ENCODE measurements at places on chromosomes 5 and 9.

DNA sequence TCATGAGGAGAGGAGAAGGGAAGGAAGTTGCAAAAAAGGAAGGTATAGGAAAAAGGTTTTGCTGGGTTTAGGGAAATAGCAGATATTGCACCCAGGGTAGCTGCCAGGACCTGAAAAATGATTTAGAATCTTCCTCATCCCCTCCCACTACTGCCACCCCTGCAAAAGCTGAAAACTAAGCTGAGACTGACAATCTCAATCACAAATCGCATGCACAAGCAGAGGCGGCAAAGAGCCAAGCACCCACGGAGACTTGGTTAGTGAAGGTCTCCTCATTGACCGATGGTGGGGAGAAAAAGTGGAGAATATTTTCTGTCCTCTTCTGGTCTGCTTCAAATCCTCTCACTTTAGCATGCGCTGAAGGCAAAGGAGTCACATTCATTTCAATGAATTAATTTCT is 39.1 kb upstream of the PAM start:
- DNase-seq: no peak

GRCh38 chr9:15268317-15268716 is 38.7 kb downstream of the TTC39B start:
- DNase-seq: no peak

GRCh38 chr9:106753155-106753671 is 109.8 kb upstream of the ZNF462 start:
- DNase-seq: no peak

- no peak for DNase-seq
Observed at GRCh38 chr9:124752967-124753366, 18.1 kb downstream of the NR6A1 start.

- DNase-seq: no peak
Observed at GRCh38 chr5:43152946-43153345, 32.2 kb downstream of the ZNF131 start.

DNA sequence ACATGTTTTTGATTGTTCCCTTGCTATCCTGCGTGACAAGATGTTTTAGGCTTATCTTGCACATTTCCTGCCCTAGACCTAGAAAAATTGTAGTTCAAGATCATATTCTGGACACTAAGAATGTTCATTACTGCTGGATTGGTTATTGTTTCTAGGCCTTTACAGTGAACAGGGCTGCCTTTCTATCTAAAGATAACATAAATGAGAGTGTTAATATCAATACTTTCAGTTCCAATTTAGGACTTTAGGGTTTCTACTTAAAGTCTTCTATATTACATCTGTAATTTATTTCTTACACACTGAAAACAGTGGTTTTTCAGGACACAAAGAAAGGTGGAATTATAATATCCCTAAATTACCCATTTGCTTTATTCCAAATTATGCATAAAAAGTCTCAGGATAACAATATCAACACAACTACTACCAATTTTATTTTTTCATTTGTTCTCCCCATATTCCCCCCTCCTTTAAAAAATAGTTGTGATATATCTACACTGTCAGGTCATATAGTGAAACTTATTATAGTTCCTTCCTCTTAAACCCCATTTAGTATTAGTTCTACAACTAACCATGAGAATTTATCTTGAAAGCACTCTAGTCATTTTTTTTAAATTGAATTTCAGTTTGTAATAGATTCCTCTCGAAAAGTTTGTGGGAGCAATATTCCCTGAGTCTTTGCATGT is 293.9 kb upstream of the RIOK2 start:
- no peak for DNase-seq

GRCh38 chr5:109935833-109936490 is 246.2 kb downstream of the MAN2A1 start:
- no peak for DNase-seq

- no peak for DNase-seq
Observed at GRCh38 chr9:60545878-60546385, 368.3 kb upstream of the SPATA31A5 start.

DNA sequence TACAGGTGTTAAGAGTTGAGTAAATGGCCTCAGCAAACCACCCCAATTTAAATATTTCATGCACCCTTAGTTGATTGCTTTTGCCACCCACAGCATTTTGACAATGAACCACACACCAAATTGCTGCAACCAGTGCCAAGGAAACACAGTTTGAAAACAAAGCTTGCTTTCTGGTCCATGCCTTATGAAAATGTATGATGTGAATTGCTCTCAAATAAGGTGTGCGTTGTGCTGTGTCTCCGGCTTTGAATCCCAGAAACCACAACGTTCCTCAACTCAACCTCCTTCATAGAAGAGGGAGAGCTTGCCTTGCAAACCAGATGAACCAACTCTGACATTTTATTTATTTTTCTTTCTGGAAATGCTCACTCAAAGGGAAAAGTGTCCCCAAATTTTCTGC is 762.7 kb downstream of the TLE1 start:
- no peak for DNase-seq

GRCh38 chr5:177508221-177508611 is 1.4 kb downstream of the DOK3 start:
- no peak for DNase-seq

- no peak for DNase-seq
Observed at GRCh38 chr5:39998518-39998917, 573.7 kb upstream of the DAB2 start.

DNA sequence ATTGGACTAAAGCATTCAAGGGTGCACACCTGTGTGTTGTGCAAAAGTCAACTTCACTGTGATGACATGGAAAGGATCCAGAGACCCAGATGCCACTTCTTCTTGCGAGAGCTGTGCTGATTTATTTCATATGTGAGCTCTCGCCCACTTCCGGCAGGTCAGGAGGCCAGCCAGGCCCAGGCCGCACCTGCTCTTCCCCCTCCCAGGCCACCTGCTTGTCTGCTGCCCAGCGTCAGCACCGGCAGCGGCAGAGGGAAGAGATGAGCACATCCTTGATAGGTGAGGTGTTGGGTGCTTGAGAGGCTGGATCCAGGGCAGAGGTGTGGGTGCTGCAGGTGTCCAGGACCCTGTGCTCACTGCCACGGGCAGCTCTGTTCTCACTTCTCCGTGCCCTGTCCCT is 242.9 kb downstream of the FANCC start:
- no peak for DNase-seq
